ENCODE measurements at places on chromosomes 3 and 15.

DNA sequence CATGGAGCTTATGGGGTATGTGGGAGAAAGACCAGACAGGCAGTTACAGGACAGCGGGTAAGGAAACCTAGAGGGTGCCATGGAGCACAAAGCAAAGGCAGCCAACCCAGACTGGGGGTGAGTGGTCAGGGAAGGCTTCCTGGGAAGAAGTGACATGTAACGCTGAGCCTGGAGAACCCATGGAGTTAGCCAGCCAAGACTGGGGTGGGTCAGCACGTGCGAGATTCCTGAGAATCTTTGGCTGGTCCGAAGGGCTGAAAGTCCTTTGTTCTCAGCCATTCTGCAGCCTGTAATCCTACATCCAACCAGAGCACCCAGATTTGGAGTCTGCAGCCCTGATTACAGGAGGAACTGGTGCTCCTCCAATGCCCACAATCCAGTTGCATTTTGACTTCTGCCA lies 120.1 kb upstream of the WNT5A start:
- no peak for DNase-seq

GRCh38 chr3:184300378-184300720 lies 1.3 kb downstream of the PSMD2 start:
- DNase-seq = peak; percentile 29

DNA sequence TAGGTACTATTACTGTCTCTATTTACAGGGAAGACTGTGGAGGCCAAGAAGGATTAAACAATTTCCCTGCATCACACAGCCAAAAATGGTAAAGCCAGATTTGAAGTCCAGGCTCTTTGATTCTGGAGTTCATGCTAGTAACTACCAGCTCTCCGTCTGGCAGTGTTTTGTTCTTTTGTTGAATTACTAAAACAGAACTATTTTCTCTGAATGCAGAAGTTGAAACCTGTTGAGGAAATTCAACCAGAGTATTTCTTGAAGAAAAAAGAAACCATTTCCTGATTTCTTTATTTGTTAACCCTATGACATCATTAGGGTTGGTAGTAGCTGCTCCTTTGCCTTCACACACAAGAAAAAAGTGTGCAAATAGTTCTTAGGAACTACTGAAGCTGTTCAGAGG lies 34.3 kb downstream of the CRTC3 start:
- peak; percentile 20 for DNase-seq

DNA sequence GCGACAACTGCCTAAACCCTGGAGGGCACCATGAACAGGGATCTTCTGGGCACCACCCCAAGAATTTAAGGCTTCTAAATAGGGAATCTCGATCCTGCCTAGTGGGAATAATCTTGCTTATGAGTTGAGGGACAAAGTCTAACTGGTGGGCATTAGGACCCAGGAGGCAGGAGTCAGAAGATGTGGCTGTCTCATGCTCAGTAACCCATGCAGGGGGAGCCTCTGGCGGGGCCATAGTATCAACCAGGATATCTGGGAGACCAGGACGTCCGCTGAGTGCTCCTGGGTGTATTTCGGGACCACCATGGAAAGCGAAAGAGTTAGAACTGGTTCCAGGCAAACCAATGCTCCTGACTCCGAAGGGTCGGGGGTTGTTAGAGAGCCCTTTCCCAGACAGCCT lies 356.1 kb downstream of the OTOL1 start:
- no peak for DNase-seq

- no peak for DNase-seq
Observed at GRCh38 chr15:74294010-74294409, 57.9 kb downstream of the CCDC33 start.

GRCh38 chr15:31346367-31347066 lies 19.9 kb downstream of the KLF13 start:
- DNase-seq = no peak

GRCh38 chr15:85624291-85624801 lies 170.4 kb downstream of the KLHL25 start:
- peak; percentile 52 for DNase-seq

GRCh38 chr3:14410503-14411165 lies 8.2 kb downstream of the SLC6A6 start:
- DNase-seq = peak; percentile 18

- DNase-seq = no peak
Observed at GRCh38 chr15:67021455-67021854, 43.9 kb upstream of the SMAD3 start.

DNA sequence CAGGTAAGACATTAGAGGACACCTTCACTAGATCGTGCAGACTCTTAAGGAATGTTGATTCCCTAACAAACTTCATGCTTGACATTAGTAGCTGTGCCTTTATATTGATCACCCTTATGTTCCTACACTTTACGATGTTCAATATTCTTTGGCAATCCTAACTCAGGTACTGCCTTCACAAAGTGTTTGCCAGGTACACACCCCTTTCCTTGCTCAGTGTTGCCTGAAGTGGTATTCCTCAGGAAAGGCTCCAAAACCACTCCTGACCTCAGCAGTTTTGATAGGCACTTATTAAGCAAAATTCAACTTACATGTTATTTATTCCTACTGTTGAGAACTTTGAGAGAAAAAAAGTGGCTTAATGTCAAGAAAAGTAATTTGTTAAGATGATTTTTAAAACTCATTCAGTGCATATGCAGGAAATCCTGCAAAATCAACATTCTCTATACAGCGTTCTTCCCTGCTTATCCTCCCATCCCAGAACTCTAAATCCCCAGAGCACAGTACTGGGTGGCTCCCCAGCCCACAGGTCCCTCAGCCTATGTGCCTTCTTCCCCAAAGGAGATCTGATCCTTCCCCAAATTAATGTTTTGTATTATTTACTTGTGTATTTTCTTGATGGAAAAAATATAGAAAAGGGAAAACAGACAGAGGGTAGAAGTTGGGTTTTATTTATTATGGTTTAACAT lies 260.7 kb downstream of the MECOM start:
- no peak for DNase-seq

DNA sequence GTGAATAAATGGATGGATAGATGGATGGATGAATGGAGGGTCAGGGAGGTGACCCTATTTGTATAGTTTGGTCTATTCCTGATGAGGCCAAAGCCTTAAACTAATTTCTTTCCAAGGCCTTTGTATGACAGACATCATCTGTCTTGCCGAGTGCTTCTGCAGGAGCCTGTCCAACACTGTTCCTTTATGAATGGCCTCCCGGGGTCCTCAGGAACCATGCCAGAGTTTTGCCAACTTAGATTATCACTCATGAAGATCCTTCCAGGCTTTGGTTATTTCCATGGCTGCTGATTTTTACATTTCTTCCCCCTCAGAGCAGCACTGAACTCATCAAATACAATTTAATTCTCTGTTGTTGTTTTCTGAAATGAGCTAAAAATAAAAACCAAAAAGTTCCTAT lies 133.0 kb upstream of the SOX2 start:
- no peak for DNase-seq

GRCh38 chr3:165111401-165111800 lies 33.1 kb upstream of the SI start:
- DNase-seq = no peak

DNA sequence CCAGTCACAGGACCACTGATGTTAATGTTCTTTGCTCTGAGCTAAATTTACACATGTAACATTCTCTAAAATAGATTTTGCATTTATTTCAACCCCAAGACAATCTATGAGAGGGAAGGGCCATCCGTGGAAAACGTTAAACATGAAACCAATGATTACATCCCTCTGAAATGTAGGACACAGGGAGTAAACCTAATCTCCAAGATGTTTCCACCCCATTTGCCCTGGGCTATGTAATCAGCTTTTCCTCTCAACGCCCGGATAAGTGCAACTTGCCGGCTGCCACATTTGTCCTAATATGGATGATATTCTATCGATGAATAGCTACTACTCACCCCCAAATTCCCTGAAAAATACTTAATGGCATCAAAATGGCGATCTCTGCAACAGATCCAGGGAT lies 6.4 kb upstream of the FMN1 start:
- no peak for DNase-seq

- no peak for DNase-seq
Observed at GRCh38 chr3:79846148-79846933, 78.5 kb upstream of the ROBO1 start.
